ENCODE measurements at places on chromosomes 2 and 18. TPM values are rescaled to one million over a fixed set of nuclear protein-coding genes. Genes with fewer than 3 reads are reported as not detected.

COLEC12 gene
- total RNA-seq: not detected

- no peak overlapping the region for H3K27ac ChIP-seq
- no peak for DNase-seq
- H3K27me3 ChIP-seq: no peaks in the 10 kb centered on the region
- no peak overlapping the region for H3K4me3 ChIP-seq
- peaks cover 8% of the 10 kb centered on the region for H3K36me3 ChIP-seq
Observed at GRCh38 chr2:136210822-136211221, 92.9 kb upstream of the CXCR4 start.

DNA sequence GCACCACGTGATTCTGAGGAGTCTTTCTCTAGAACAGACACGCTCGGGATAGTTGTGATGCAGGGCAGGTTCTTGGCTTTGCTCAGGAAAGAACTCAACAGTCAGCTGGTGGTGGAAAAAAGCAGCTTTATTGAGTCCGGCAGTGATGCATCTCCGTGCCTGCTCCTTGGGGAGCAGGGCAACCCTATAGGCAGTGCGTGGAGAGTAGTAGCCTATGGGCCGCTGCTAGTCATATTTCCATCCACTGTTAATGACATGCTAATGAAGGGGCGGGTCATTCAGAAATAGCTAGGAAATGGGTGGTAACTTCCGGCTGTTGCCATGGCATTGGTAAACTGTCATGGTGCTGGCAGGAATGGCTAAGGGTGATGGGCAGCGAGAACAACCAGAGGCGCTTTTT is 11.6 kb upstream of the ACKR3 start:
- DNase-seq: no peak
- H3K27ac ChIP-seq: no peak overlapping the region
- no peaks in the 10 kb centered on the region for H3K27me3 ChIP-seq
- H3K36me3 ChIP-seq: peaks cover 53% of the 10 kb centered on the region

GRCh38 chr2:172098650-172099471 is 3.8 kb downstream of the DLX2 start:
- H3K4me1 ChIP-seq: peaks cover 41% of the 10 kb centered on the region
- peaks cover 65% of the 10 kb centered on the region for H3K27me3 ChIP-seq
- H3K36me3 ChIP-seq: peaks cover 7% of the 10 kb centered on the region

DNA sequence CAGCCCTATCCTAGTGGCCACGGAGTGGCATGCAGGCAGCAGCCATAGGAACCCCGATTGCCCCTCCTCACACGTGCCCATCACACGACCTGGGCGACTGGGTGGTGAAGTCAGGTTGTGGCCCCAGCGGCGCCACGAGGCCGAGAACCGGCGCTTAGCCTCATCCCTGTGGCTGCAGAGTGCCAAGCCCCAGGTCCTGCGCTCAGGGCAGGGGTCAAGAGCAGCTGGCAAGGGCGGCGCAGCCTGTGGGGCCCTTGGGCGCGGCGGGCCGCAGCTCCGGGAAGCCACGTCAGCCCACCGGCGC is 73.3 kb downstream of the RPIA start:
- DNase-seq: no peak
- peaks cover 5% of the 10 kb centered on the region for H3K4me1 ChIP-seq
- no peak overlapping the region for H3K27ac ChIP-seq
- H3K36me3 ChIP-seq: peaks cover 5% of the 10 kb centered on the region
- no peak overlapping the region for H3K4me3 ChIP-seq
- peaks cover 28% of the 10 kb centered on the region for H3K27me3 ChIP-seq

GRCh38 chr2:173711816-173712215 is 253.4 kb downstream of the SP3 start:
- no peak for DNase-seq
- no peaks in the 10 kb centered on the region for H3K4me1 ChIP-seq
- H3K27me3 ChIP-seq: no peaks in the 10 kb centered on the region

GRCh38 chr2:73822991-73823390 is 5.8 kb upstream of the STAMBP start:
- H3K4me1 ChIP-seq: peaks cover 32% of the 10 kb centered on the region
- H3K27me3 ChIP-seq: peaks cover 3% of the 10 kb centered on the region
- no peaks in the 10 kb centered on the region for H3K36me3 ChIP-seq
- no peak overlapping the region for H3K27ac ChIP-seq

DNA sequence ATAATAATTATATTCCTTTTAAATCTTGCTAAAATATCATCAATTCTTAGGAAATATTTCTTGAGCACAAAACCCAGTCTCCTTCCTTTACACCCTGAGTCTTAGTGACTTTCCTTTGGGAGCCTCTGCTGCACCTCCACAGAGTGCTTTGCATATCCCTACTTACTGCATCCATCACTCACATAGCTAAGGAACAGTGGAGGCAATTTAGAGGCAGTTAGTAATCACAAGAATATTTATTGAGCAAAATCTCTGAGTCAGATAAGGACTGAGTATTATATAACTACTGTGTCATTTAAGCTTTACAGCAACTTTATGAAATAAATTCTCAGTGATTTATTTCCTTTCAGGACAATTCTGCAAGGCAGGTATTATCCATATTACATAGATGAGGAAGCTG is 327.7 kb downstream of the TMX3 start:
- H3K36me3 ChIP-seq: no peaks in the 10 kb centered on the region
- no peak for DNase-seq
- no peaks in the 10 kb centered on the region for H3K4me1 ChIP-seq
- H3K27me3 ChIP-seq: no peaks in the 10 kb centered on the region
- no peak overlapping the region for H3K27ac ChIP-seq

- DNase-seq: no peak
- H3K4me3 ChIP-seq: no peak overlapping the region
- peaks cover 12% of the 10 kb centered on the region for H3K4me1 ChIP-seq
- H3K36me3 ChIP-seq: no peaks in the 10 kb centered on the region
- no peak overlapping the region for H3K27ac ChIP-seq
Observed at GRCh38 chr2:96926791-96927190, 56.9 kb upstream of the SEMA4C start.

DNA sequence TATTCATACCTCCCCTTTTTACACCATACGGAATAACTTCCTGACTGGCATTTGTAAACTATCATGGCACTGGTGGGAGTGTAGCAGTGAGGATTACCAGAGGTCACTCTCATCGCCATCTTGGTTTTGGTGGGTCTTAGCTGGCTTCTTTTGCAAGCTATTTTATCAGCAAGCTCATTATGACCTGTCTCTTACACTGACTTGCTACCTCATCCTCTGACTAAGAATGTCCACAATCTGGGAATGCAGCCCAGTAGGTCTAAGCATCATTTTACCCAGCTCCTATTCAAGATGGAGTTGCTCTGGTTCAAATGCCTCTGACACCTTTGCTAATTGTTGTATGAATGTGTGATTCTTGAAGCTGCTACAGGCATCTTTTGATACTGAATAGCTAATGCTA is 950.8 kb upstream of the SLC39A10 start:
- DNase-seq: no peak
- H3K4me1 ChIP-seq: no peaks in the 10 kb centered on the region
- H3K27me3 ChIP-seq: no peaks in the 10 kb centered on the region
- no peaks in the 10 kb centered on the region for H3K36me3 ChIP-seq
- H3K4me3 ChIP-seq: no peak overlapping the region

DNA sequence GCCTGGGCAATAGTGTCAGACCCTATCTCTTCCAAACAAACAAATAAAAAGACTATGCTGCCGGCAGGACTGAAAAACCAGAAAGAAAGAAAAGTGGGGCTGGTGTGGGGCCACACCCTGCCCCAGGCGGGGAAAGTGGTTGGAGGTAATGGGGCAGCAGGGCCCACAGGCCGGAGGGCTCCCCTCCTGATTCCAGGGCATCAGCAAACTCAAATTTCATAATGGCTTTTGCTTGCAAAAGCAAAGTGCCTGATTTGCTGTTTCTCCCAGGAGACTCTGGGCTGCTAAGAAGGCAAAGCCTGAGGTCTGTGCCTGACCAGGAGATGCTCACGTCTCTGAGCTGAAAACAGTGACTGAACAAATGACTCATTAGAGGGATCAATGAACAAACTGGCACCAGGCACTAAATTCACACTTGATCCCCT is 121.9 kb downstream of the HDAC4 start:
- peak overlapping the region; percentile 21 for H3K27ac ChIP-seq
- H3K4me1 ChIP-seq: peaks cover 41% of the 10 kb centered on the region
- no peak for DNase-seq

DNA sequence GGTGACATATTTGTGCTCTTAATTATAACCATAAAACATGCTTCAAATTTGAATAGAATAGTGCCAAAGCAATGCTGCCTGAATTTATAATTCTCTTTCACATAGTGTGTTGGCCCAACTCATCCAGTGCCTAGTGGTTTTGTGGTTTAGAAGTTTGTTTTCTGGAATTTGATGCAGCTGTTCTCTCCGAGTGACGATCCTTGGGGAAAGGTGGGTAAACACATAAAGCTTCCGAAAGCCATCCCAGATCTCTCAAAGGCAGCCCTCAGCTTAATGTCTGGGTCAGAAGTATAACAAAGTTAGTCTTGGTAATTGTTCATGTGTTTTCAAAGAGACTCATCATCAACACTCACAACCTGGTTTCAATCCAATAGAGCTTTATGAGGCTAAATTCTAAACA is 235.6 kb upstream of the CDH2 start:
- no peak overlapping the region for H3K4me3 ChIP-seq
- H3K4me1 ChIP-seq: no peaks in the 10 kb centered on the region
- no peak for DNase-seq

GRCh38 chr2:150859877-150860276 is 372.4 kb upstream of the RND3 start:
- no peaks in the 10 kb centered on the region for H3K4me1 ChIP-seq
- no peak for DNase-seq
- H3K4me3 ChIP-seq: no peak overlapping the region
- no peaks in the 10 kb centered on the region for H3K36me3 ChIP-seq

GRCh38 chr2:17043173-17043572 is 377.5 kb upstream of the CYRIA start:
- H3K36me3 ChIP-seq: no peaks in the 10 kb centered on the region
- H3K4me1 ChIP-seq: no peaks in the 10 kb centered on the region
- no peak overlapping the region for H3K27ac ChIP-seq
- no peaks in the 10 kb centered on the region for H3K27me3 ChIP-seq

- H3K36me3 ChIP-seq: peaks cover 3% of the 10 kb centered on the region
- H3K4me1 ChIP-seq: no peaks in the 10 kb centered on the region
- H3K4me3 ChIP-seq: no peak overlapping the region
- H3K27ac ChIP-seq: no peak overlapping the region
Observed at GRCh38 chr2:71323386-71323785, 8.2 kb upstream of the ZNF638 start.

DNA sequence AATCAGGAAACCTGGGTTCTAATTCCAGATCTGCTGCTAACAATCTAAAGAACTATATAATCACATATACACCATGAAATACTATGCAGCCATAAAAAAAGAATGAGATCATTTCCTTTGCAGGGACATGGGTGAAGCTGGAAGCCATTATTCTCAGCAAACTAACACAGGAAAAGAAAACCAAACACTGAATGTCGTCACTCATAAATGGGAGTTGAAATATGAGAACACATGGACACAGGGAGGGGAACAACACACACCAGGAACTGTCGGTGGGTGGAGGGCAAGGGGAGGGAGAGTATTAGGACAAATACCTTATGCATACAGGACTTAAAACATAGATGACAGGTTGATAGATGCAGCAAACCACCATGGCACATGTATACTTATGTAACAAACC is 33.2 kb downstream of the CDH2 start:
- no peaks in the 10 kb centered on the region for H3K4me1 ChIP-seq
- no peaks in the 10 kb centered on the region for H3K27me3 ChIP-seq
- H3K36me3 ChIP-seq: no peaks in the 10 kb centered on the region
- DNase-seq: no peak
- H3K27ac ChIP-seq: no peak overlapping the region

VIL1 gene
- not detected for total RNA-seq

DNA sequence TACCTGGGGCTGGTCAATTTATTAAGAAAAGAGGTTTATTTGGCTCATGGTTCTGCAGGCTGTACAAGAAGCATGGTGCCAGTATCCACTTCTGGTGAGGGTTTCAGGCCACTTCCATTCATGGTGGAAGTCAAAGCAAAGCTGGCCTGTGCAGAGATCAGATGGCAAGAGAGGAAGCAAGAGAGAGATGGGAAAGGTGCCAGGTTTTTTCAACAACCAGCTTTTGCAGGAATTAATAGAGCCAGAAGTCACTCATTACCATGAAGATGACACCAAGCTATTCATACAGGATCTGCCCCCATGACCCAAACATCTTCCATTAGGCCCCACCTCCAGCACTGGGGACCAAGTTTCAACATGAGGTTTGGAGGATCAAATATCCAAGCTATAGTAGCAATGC is 56.8 kb upstream of the ST3GAL5 start:
- DNase-seq: no peak
- H3K27me3 ChIP-seq: peaks cover 6% of the 10 kb centered on the region
- H3K4me1 ChIP-seq: no peaks in the 10 kb centered on the region
- H3K27ac ChIP-seq: no peak overlapping the region
- peaks cover 2% of the 10 kb centered on the region for H3K36me3 ChIP-seq
- H3K4me3 ChIP-seq: no peak overlapping the region

DNA sequence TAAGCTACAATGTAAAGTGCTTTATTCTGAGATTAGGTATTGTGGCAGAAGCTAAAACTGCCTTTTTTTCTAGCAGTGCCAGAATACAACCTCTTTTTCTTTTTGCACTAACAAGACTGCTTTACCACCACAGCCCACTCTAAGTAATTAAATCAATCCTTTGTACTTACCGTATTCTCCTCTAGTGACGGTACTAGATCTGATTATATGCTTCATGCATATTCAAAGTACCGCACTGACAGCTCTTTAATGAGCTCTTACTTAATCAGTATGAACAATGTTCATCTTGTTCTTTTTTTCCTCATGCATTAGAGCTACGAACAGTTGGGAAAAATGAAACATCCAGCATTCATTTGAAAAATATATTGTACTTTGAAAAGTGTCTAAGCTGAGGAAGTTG is 16.1 kb upstream of the OTX1 start:
- H3K27me3 ChIP-seq: no peaks in the 10 kb centered on the region
- no peaks in the 10 kb centered on the region for H3K4me1 ChIP-seq
- DNase-seq: no peak
- no peaks in the 10 kb centered on the region for H3K36me3 ChIP-seq
- no peak overlapping the region for H3K4me3 ChIP-seq
- no peak overlapping the region for H3K27ac ChIP-seq

CDKL4 gene
- total RNA-seq: 0.11 TPM

ANKRD62 gene
- total RNA-seq: not detected

GRCh38 chr2:128799730-128800129 is 481.1 kb upstream of the HS6ST1 start:
- H3K4me1 ChIP-seq: no peaks in the 10 kb centered on the region
- H3K27ac ChIP-seq: no peak overlapping the region
- H3K36me3 ChIP-seq: no peaks in the 10 kb centered on the region
- no peak overlapping the region for H3K4me3 ChIP-seq
- H3K27me3 ChIP-seq: peaks cover 2% of the 10 kb centered on the region
- no peak for DNase-seq

- no peak overlapping the region for H3K27ac ChIP-seq
- DNase-seq: no peak
- H3K27me3 ChIP-seq: peaks cover 5% of the 10 kb centered on the region
- H3K4me3 ChIP-seq: no peak overlapping the region
- no peaks in the 10 kb centered on the region for H3K36me3 ChIP-seq
Observed at GRCh38 chr2:95379371-95379831, 23.1 kb upstream of the FAHD2A start.
